ENCODE measurements at places on chromosomes 16 and 17.

- no peak for DNase-seq
Measured at GRCh38 chr16:74568961-74569631, 37.8 kb downstream of the GLG1 start.

DNA sequence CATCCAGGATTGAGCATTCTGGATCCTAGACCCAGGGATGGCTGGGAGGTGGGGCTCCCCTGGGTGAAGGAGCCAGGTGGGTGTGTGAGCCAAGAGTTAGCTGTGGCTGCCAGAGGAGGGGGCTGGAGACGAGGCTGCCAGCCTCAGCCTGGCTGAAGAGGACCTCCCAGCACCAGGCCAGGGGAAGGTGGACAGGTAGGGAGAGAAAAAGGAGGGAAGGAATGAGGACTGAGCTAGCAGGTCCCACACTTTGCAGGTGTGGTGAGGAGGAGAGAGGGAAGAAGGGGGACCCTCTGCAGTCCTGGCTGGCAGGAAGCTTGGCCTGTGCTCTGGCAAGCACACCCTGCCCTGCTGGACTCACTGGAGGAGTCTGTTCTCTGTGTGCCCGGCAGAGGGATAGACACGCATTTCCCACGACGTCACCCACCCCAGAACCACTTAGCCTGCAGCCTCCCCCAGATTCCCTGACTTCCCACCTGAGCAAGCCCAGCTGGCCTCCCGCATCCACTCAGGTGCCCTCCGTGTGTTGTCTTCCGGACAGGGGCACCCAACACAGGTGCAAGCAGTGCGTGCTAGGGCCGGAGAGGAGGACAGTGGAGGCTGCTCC lies 42.0 kb downstream of the SOCS3 start:
- DNase-seq, result no peak

DNA sequence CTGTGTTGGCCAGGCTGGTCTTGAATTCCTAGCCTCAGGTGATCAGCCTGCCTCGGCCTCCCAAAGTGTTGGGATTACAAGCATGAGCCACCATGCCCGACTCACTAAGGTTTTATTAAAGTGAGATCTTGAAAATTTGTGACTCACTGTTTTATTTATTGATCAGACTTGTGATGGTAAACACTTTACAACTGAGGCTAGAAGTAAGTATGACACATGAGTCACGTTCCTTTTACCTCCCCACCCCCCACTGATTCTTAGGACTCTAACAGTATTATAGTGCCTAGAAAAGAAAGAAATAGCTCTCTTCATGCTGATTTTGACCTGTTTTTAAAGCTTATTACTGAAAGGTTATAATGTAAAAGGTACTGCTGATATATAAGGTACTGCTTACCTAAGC lies 160.6 kb downstream of the TANC2 start:
- no peak for DNase-seq

DNA sequence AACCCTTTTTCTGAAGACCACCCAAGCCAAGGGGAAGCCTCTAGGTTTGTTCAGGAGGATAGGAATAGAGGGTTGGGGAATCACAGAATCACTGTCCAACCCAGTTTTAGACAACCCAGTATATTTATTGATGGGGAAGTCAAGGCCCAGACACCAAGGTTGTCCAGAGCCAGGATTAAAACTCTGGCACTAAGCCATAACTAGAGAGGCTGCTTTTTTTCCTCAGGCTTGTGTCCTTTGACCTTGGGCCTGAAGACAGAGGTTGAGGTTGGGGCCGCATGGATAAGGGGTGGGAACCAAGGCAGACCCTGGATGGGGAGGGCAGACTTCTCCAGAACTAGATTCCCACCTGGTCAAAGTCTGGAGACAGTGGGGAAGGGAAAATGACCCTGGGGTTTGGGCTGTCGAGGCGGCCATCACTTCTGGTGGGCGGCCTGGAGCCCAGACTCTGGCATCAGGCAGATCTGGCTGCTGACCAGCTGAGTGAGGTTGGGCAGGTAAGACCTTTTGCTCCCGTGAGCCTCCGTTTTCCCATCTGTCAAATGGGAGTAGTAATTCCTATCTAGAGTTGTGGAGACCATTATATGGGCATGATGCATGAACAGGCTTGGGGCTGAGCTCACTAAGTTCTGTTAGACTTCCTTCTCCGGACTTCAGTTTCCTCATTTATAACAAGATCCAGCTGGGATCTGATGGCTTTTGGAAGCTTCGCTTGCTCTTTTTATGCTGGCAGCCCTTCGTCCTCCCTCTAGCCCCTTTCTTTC lies 17.9 kb downstream of the IGFBP4 start:
- no peak for DNase-seq

GRCh38 chr16:65122724-65123395 lies 997 bp upstream of the CDH11 start:
- no peak for DNase-seq

- DNase-seq, result no peak
Measured at GRCh38 chr16:3484318-3485096, 10.8 kb downstream of the C16orf90 start.

GRCh38 chr16:67389911-67390815 lies 3.1 kb downstream of the TPPP3 start:
- DNase-seq, result no peak

- no peak for DNase-seq
Measured at GRCh38 chr17:72600934-72601333, 480.1 kb downstream of the SOX9 start.

DNA sequence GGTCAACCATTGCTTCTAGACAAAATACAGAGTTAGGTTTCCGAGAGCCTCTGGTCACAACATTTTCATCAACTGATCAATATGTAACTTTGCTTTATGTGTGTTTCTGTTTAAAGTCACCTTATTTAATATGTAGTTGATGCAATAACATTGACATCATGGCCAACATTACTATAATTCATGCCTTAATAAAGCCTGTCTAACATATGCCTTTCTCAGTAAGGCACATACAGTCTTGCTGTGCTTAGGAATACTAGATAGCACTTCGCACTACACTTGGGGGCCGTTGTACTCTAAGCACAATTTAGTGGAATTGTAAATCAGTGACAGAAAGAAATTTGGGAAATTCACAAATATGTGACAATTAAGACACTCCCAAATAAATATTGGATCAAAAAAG lies 9.6 kb upstream of the SCNN1G start:
- no peak for DNase-seq

- no peak for DNase-seq
Measured at GRCh38 chr17:71304498-71305158, 816.2 kb upstream of the SOX9 start.

- DNase-seq, result no peak
Measured at GRCh38 chr17:57849163-57849873, 526 bp downstream of the MRPS23 start.

- no peak for DNase-seq
Measured at GRCh38 chr17:10072556-10073425, 125.6 kb downstream of the GAS7 start.

- DNase-seq, result no peak
Measured at GRCh38 chr17:15432807-15433611, 34.4 kb downstream of the CDRT4 start.

DNA sequence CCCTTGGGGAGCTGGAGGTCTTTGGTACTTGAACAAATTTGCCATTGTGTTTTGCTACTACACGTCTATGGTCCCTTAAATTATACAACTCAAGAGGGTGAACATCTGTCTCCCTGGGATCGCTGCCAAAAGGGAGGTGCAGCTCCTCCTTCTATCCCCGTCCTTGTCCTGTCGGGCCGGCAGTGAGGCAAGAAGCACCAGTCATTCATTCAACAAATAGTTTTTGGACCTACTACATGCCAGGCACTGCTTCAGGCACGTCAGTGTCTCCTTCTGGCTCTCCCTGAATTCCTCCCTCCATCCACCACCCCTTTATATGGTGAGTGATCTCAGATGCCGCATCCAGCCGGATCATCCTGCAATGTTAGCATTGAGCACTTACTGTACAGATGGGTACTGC lies 2.2 kb upstream of the RPL38 start:
- peak; percentile 89 for DNase-seq

DNA sequence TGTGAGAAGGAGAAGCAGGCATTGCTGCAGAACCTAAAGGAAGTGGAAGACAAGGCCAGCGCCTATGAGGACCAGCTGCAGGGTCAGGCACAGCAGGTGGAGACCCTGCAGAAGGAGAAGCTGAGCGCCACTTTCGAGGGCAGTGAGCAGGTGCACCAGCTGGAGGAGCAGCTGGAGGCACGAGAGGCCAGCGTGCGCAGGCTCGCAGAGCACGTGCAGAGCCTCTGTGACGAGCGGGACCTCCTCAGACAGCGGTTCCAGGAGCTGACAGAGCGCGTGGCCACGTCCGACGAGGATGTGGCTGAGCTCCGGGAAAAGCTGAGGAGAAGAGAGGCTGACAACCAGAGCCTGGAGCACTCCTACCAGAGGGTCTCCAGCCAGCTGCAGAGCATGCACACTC lies 41.5 kb downstream of the PLD6 start:
- peak; percentile 65 for DNase-seq

- DNase-seq, result no peak
Measured at GRCh38 chr16:80580109-80580832, 39.5 kb downstream of the DYNLRB2 start.

- DNase-seq, result no peak
Measured at GRCh38 chr17:10051112-10051511, 146.0 kb upstream of the RCVRN start.

- no peak for DNase-seq
Measured at GRCh38 chr17:28622186-28622585, 8.2 kb upstream of the RSKR start.

DNA sequence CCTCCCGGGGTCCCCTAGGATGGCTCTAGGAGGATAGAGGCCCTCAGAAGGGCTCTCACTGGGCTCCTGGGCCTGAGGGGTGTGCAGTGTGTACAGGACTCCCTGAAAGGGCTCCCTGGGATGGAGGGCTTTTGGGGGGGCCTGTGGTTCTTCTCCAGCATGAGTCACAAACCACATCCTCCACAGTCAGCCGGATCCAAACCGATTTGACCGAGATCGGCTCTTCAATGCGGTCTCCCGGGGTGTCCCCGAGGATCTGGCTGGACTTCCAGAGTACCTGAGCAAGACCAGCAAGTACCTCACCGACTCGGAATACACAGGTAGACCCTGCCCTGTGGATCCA lies 4.5 kb downstream of the TRPV2 start:
- DNase-seq, result no peak

DNA sequence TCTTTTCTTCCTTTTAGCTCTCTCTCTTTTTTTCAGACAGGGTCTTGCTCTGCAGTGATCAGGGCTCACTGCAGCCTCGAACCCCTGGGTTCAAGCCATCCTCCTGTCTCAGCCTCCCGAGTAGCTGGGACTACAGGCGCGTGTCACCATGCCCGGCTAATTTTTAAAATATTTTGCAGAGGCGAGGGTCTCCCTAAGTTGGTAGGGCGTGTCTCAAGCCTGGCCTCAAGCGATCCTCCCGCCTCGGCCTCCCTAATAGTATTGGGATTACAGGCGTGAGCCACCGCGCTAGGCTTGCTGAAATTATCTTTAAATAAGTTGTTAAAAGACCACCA lies 797 bp upstream of the SNX11 start:
- no peak for DNase-seq

GRCh38 chr16:64586781-64587180 lies 535.1 kb downstream of the CDH11 start:
- DNase-seq, result no peak

GRCh38 chr17:30243568-30243967 lies 8.1 kb upstream of the SLC6A4 start:
- DNase-seq, result no peak

DNA sequence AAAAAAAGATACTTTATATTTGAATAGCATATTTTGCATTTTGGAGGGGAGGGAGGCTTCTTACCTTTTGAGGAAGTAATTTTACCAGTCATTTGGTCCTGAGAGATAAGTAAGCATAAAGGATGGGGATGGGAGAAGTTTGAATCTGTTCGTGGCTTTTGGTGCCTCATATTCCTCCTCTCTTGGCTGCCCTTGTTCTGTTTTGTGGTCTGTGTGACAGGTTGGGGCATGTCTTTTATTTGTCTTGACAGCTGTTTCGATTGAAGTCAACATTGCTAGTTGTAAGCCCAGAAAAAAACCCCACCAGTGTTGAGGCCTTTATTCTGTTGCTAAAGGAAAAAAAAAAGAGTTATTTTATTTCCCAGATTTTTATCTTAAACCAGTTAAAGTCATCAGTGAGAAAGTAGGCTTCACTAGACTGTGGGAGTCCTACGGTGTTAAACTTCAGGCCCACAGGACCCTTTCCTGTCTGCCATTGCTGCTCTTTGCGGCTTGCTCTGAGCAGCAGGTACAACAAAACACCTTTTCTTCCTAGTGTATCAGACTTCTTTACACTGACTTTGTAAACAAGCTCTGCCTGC lies 11.4 kb downstream of the SLC7A6 start:
- peak; percentile 4 for DNase-seq

- DNase-seq, result no peak
Measured at GRCh38 chr16:1950559-1950958, 3.9 kb downstream of the RPL3L start.

GRCh38 chr16:11142261-11142630 lies 113.8 kb downstream of the SOCS1 start:
- DNase-seq, result no peak

GRCh38 chr16:81684242-81684837 lies 94.8 kb upstream of the PLCG2 start:
- DNase-seq, result no peak

- no peak for DNase-seq
Measured at GRCh38 chr17:66397486-66397885, 95.1 kb downstream of the PRKCA start.

DNA sequence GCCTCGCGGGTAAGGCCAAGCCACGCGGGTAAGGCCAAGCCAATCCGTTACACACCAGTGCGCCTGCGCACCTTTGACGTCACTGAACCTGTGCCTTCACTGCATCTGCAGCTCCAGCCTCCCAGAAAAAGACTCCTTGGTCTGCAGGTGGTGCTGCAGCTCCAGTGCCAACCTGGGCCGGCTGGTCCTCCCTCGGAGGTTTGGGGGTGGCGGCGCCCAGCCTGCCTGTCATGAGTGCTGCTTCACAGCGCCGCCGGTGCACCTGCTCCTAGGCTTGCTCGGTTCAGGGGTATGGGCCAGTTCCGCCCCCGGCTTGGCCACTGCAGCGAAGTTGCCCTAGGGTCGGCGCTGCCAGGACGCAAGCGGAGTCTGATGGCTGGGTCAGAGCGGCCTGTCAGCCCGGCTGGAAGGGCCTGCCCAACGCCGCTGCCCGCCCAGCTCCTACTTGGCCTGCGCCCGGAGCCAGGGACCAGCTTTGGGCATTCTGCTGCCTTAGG lies 146.6 kb downstream of the USP22 start:
- DNase-seq, result no peak

GRCh38 chr16:87054856-87055255 lies 262.3 kb downstream of the C16orf95 start:
- no peak for DNase-seq

DNA sequence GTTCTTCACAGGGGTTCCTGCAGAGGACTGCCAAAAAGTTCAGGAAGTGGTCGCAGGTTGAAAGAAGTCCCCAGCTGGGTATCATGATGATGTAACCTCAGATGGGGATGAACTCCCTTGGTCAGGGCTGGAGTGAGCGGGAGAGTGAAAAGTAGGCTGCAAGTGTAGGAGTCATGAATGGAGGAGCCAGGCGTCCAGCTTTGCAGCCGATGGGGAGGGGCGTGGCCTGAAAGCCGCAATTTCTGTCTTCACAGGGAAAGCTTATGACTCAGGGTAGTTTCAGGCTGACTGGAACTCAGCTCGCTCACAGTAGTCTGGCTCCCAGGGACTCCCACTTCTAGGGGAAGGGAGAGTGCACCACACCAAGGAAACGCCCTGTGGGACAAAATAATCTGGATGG lies 70.0 kb upstream of the HS3ST3A1 start:
- no peak for DNase-seq

GRCh38 chr17:37089956-37090355 lies 141.2 kb downstream of the AATF start:
- no peak for DNase-seq

Data from SHP77 (cell line).